NCI-H2227 treated with DMSO at 0.1 percent for 48 hours (cell line): ENCODE measurements at places on chromosomes 13 and 19.

GRCh38 chr19:5628919-5629481 is 6.1 kb downstream of the SAFB start:
- no peak for DNase-seq

- no peak for DNase-seq
Measured at GRCh38 chr19:3504735-3505134, 1.4 kb upstream of the FZR1 start.

GRCh38 chr13:34425327-34425949 is 516.6 kb upstream of the NBEA start:
- no peak for DNase-seq

DNA sequence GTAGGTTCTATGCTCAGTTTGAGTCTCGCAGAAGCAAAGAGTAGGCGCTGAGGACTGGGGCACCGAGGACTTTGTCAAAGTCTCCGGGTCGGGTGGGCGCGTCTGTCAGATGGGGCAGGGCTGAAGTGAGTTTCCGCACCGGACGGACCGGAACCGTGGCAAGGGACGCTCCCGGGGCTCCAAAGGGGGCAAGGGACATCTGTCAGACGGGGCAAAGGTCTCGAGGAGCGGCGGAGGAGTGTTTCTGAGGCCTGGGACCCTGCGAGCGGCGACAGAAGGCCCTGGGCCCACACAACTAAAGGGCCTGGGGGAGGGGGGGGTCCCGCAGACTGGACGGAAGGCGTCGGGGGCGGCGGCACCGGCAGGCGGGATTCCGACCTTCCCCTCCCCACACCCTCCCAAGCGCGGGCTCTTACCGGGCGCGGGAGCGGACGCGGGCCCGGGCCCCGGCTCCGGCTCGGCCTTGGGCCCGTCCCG is 13.3 kb upstream of the AKAP8L start:
- no peak for DNase-seq

GRCh38 chr13:19053561-19053960 is 128.1 kb downstream of the TUBA3C start:
- DNase-seq: no peak

- no peak for DNase-seq
Measured at GRCh38 chr13:59706101-59706976, 457.4 kb downstream of the DIAPH3 start.

GRCh38 chr19:495402-496111 is 729 bp upstream of the MADCAM1 start:
- no peak for DNase-seq

DNA sequence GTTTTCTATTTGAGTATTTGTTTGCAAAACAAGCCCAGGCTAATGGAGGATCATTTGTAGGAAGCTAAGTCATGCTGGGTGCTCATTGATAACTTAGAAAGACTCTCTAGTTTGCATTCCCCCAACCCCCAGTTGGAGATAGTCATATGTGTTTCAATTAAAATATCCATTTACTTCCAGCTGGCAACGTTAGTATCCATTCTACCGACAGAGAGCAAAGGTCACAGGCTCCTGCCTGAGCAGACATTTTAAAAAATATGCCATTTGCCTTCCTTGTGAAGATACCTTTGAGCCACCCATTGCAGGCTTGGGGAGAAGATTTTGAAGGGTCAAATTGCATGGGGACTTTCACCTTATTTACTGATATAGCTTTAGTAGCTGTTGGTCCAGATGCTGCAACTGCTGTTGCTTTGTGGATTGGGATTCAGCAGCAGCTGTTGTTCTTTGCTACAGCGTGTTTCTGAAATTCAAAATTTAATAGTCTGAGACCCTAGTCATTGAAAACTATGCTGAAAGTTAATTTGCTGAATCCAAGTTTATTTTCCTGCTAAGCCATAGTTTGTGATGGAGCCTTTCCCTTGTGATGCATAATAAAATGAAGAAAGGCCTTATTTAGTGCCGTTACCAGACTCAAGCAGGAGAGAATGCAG is 335.1 kb downstream of the GPC6 start:
- DNase-seq: no peak

GRCh38 chr19:5037936-5038335 is 69.0 kb downstream of the KDM4B start:
- DNase-seq: no peak

GRCh38 chr19:16619457-16619856 is 8.5 kb downstream of the MED26 start:
- no peak for DNase-seq

DNA sequence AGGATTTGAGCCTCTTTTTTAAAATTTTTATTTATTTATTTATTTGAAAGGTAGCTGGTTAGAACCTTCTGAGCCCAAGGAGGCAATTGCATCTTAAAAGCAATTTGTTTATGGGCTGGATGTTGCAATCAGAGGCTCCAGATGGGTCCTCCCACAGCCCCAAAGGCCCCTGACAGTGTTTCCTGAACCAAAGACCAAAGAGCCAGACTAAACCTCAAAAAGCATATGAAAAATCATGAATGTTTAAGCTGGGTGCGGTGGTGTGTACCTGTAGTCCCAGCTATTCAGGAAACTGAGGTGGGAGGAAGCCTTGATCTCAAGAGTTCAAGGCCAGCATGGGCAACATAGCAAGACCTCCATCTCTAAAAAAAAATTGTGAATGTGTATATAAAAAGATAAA is 67.8 kb upstream of the RGCC start:
- no peak for DNase-seq

- DNase-seq: no peak
Measured at GRCh38 chr19:46111376-46111775, 13.1 kb downstream of the IGFL3 start.

GRCh38 chr13:28659621-28659970 is 666 bp downstream of the POMP start:
- DNase-seq: no peak

DNA sequence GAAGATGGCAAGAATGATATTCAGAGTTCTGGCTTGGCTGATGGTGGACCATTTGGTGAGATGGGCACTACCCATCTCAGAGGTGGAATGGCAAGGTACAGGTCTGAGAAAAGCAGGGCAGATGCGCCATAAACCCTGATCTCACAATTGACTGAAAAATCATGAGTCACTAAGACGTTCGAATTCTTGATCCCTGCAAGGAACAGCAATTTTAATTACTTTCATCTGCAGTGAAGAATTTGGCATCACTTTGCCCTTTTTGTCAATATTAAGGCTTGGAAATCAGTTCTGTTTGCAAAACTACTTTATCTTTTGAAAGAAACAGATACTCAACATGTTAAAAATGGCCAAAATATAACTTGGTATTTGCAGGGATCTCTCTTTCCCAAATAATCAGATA is 38.1 kb downstream of the HTR2A start:
- DNase-seq: no peak

DNA sequence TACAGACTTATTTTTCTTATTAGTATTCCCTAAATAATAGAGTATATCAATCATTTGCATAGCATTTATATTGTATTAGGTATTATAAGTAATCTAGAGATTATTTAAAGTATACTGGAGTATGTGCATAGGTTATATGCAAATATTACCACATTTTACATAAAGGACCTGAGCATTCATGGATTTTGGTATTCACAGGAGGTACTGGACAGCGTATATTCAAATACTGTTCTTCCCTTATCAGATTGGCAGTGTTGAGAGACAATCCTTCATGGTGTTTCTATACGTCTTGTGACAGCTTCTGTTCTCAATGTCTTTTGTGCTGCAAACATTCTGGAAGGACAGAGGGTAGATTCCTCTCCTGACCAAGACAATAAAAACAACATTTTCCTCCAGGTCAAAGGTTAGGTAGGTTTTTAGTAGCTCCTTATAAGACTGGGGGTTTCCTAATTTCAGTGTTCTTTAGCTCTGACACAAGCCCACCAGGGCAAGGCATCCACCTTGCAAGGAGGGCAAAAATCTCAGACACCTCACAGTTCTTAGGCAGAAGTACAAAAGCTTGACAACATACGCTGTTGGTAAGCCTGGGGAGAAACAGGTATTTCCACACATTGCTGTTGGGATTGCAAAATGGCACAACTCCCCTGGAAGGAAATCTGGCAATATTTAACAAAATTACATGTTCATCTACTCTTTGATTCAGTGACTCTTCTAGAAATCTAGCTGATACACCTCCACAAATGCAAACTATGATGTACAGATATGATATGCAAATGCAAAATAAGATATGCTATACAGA is 20.6 kb upstream of the PCCA start:
- DNase-seq: no peak

GRCh38 chr13:105545811-105546210 is 989.7 kb downstream of the EFNB2 start:
- no peak for DNase-seq

DNA sequence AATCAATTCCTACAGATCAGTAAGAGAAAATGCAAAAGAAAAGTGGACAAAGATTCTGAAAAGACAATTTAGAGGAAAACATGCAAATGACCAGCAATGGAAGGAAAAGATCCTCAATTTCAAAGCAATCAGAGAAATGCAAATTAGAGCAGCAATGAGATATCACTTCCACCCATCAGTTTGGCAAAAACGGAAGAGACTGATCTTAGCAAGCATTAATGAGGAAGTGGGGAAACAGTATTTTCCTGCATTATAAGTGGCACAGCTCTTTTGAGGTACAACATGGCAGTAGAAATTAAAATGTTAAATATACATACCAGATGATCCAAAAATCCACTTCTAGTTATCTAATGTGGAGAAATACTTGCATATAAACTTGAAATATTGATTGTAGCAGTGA is 69.1 kb upstream of the SLC7A1 start:
- DNase-seq: no peak

- no peak for DNase-seq
Measured at GRCh38 chr19:18345296-18345695, 4.9 kb downstream of the PGPEP1 start.

- no peak for DNase-seq
Measured at GRCh38 chr13:30453727-30454126, 12.0 kb downstream of the HMGB1 start.

DNA sequence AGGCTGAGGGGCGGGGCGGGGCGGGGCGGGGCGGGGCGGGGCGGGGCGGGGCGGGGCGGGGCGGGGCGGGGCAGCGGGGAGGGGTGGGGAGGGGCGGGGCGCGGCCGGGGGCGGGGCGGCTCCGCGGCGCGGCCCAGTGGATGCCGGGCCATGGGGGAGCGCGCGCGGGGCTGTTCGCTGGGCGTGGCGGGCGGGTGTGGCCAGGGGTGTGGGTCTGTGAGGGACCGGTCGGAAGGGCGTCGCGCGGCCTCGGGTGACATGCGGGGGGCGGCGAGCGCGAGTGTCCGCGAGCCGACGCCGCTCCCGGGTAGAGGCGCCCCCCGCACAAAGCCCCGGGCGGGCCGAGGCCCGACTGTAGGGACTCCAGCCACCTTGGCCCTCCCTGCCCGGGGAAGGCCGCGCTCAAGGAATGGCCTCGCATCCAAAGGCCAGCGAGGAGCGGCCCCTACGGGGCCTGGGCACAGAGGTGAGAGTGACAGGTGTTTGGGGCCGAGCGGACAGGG is at the start of gene ZFP28:
Gene ZFP28 (plus strand): TSS at position 188 of the 503 bp plus-strand sequence. CDS start 71 bp downstream, at position 259.
- DNase-seq: peak; percentile 96

- DNase-seq: peak; percentile 72
Measured at GRCh38 chr13:71867131-71867814, at the start of gene DACH1. TSS of gene DACH1 (minus strand) at chr13:71867204.

GRCh38 chr13:56697011-56697410 is 443.7 kb upstream of the PRR20A start:
- DNase-seq: no peak

DNA sequence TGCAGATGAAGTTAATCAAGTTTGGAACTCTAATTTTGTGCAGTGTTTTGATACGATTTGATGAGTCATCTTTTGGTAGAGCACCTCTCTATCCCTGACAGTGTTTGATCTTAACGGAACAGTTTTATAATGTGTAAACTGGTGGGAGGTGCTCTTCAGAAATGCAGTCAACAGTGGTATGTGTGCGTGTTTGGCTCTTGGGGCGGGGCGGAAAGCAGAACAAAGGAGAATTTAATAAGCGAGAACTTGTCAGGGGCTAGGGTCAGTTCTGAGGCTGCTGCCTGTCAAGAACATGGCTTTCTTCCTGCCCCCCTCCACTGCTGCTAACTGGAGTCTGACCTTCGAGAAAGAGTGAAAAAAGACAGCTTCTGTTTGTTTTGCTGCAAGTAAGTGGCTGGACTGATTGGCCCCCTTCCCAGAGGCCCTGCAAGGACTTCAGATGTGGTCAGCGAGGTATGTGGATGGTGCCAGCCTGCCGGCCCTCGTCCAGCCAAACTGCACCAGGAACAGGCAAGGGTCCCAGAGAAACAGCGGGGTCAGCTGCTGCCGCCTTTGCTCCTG is 40.8 kb downstream of the BBC3 start:
- peak; percentile 65 for DNase-seq

- DNase-seq: no peak
Measured at GRCh38 chr19:12730064-12730463, 4.4 kb downstream of the TRIR start.
